Stimulated activated naive CD4-positive, alpha-beta T cell treated with Interleukin-2 at 50 U/mL for 16 hours (primary cell): ENCODE measurements at places on chromosomes 7 and 10.

DNA sequence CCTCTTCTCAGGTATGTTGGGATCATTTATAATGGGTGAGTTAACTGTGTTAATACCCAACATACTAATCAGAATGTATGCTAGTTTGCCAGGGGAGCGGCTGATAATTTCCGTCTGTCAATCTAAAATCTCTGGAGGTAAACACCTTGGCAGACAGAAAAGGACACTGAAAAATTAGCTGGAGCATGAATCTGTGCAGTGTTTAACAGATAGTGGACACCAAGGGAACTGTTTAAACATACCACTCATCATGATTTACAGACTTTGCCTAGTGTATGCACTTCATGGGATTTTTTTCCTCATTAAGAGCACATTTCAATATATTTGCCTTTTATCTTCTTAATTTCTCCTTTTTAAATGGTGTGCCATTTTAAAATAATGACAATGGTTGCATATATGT lies 68.2 kb downstream of the SLC13A1 start:
- DNase-seq = no peak

GRCh38 chr10:28523725-28524252 lies 9.1 kb upstream of the WAC start:
- DNase-seq = no peak

GRCh38 chr7:68840991-68841390 lies 757.3 kb upstream of the AUTS2 start:
- no peak for DNase-seq

DNA sequence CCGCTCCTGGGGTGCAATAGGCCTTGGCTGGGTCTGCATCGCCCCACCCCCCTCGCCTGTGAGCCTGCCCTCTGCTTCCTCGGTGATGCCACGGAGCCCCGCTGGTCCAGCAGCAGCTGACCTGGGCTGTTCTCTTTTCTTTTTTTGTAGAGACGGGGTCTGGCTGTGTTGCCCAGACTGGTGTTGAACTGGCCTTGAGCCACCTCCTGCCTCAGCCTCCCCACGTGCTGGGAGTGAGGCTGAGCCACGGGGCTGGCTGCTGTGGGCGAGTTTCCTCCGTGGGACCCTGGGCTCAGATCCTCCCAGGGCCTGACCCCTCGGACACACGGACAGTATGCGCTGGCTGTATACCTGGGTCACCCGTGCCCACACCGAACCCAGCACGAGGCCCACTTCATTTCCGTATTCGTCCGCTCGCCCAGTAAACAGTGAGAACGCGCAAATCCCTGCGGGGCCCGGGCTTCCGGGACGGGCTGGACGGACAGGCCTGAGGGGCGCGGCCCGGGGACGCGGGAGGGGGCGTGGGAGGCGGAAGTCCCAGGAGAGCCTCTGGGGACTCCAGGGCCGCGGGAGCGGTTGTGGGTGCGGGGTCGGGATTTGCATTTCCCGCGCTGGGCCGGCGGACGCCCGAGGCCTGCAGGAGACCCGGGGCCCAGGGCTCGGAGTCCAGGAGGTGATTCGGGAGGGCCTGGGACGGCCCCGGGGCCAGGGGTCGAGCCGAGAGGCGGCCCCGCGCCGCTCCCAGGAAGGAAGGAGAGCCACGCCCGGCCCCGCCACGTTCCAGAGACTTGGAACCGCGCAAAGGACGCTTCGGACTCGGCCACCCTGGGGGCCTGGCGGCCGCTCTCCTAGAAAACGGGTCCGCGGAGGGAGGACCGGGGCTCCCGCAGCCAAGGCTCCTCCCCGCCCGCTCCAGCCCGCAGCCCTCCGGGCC lies 57.7 kb upstream of the DNAJB6 start:
- DNase-seq = no peak

DNA sequence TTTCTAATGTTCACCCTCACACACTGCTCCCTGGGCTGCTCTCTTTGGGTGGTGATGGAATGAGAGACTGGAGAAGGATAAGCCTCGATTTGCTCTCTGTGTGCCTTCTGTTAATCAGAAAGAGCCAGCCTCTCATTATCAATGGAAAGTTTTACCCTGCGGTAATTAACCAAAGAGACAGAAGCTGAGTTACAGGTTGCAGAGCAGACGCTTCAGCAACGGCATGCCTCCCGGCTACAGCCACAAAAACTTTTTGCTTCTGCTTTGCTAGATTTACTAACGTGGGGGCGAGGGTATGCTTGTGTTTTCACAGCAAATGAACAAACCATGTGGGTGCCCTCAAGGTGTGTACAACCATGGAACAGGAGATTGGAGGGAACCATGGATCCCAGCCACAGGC lies 18.0 kb downstream of the GIMAP4 start:
- no peak for DNase-seq

DNA sequence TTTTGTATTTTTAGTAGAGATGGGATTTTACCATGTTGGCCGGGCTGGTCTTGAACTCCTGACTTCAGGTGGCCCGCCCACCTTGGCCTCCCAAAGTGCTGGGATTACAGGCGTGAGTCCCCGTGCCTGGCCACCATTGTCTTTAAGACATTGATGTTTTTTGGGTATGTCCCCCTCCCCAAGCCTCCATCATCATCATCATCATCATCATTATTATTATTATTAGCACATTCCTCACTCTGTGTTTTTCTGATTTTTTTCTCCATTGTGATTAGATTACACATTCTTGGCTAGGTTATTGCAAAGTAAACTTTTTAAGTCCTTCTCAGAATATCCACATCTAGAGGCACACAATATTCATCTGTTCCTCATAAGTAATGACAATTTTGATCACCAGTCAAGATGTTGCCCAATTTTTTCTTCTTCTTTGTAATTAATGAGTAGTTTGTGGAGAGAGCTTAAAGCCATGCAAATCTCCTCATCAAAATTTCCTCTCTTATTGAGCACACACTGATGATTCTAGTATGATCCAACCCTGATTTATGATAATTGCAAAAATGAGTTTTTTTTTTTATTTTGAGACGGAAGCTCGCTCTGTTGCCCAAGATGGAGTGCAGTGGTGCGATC lies 47.5 kb downstream of the EPC1 start:
- DNase-seq = no peak

- no peak for DNase-seq
Observed at GRCh38 chr10:89147256-89147655, 59.9 kb downstream of the CH25H start.

- no peak for DNase-seq
Observed at GRCh38 chr10:118031351-118032075, 15.2 kb downstream of the RAB11FIP2 start.

DNA sequence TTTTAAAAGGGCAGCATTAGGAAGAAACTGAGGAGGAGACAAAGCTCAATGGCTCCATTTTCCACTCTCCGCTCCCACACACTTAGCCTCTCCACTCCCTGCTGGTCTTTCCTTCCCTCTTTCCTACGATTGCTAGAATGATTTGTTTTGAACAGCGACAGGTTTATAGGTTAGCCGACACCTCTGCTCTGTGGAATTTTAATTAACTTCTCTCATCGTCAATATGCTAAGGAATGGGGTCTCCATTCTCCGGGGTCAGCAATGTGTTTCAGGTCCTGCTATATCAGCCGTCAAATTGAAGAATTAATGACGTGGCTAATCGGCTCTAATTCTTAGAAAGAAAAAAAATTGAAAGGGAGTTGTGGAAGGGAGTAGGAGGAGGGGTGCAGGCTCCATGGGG lies 28.9 kb downstream of the FBXW4 start:
- no peak for DNase-seq

DNA sequence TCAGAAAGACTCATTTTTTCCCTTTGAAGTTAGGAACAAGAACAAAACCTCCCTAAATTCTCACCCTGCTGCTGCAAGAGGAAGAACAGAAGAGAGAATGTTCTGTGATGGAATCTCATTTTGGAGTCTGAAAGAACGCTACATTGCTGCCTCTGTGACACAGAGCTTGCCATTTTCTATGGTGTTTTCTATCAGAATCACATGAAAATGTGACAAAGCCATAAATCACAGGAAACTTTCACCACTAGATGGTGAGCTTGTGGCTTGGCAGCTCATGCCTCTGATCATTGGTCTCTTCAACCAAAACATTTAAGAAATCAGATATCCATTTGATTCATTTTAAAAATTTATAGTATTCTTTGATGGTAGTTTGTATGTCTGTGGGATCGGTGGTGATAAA lies 82.9 kb downstream of the CADPS2 start:
- no peak for DNase-seq

DNA sequence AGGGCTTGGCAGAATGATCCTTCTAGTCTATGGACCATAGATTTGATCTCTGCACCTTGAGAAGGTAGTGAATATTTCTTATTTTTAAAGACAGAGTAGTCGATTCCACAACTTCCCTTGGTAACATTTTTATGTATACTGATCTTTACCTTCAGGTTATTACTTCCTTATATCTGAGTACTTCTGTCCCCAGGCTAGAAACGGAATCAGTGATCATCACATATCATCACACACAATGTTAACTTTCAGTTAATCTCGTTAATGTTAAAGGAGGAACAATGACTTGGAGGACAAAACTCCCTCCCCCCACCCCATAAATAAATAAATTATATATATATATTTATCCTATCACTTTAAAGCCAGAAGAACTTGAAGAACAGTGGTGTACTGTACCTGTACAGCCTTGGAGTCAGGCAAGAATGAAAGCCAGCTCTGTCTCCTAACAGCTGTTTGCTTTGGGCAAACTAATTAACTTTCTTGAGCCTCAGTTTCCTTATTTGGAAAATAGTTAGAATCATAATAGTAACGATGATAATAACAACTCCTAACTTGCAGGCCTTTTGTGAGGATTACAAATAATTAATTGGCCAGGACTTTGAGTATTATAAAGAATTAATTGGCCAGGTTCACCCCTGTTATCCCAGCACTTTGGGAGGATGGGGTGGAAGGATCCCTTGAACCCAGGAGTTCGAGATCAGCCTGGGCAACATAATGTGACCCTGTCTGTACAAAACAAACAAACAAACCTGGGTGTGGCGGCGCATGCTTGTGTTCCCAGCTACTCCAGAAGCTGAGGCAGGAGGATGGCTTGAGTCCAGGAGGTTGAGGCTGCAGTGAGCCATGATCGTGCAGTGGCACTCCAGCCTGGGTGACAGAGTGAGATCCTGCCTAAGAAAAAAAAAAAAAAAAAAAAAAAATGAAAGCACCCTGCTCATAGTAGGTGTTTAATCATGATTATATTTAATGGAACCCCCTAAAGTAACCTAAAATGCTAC lies 63.5 kb downstream of the SAMD9 start:
- DNase-seq = no peak

DNA sequence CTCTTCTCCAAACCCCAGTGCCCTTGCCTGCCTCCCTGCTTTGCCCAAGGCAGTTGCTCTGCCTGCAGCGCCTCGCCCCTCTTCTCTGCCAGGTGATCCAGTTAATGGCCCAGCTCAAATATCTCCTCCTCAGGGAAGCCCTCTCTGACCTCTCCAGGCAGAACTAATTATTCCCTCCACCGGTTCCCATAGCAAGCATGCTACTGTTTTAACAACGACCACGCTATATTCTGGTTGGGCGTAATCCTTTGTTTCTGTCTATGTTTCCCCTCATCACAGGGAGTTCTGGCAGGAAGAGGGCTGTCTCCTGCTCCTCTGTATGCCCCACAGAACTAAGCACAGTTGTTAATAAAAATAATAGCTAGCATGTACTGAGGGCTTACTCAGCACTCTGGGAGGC lies 36.8 kb upstream of the R3HCC1L start:
- DNase-seq = no peak

DNA sequence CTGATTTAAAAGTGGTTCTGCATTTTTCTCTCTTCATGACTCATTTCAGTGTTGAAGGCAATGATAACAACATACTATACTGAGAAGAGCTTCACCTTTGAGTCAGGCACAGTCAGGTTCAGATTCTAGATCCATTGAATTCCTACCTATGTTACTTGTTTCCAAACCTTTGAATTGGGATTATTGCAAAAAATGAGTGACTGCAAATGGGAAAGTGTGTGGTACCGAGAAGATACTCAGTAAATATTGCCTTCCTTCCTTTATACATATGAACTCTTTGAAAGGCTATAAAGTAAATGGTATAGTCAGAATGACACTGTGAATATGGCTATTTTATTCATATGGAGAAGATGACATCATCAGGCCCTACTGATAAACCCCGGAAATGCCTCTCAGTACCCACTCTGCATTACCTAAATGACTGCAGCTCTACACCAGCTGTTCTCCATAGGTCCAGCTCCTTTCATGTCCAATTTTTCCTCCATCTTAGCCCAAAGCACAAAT lies 66.7 kb upstream of the FGL2 start:
- DNase-seq = no peak

GRCh38 chr7:138138244-138138643 lies 62.0 kb downstream of the AKR1D1 start:
- DNase-seq = no peak

GRCh38 chr7:131383417-131384285 lies 56.0 kb downstream of the MKLN1 start:
- DNase-seq = no peak
